Renal cortical epithelial cell (primary cell): ENCODE measurements at places on chromosomes 4 and X.
A peak's percentile ranks its signal among the peaks of the same experiment; 100 is the strongest.

GRCh38 chr4:176762661-176763308, 29.9 kb downstream of the VEGFC start:
- no peak for DNase-seq

DNA sequence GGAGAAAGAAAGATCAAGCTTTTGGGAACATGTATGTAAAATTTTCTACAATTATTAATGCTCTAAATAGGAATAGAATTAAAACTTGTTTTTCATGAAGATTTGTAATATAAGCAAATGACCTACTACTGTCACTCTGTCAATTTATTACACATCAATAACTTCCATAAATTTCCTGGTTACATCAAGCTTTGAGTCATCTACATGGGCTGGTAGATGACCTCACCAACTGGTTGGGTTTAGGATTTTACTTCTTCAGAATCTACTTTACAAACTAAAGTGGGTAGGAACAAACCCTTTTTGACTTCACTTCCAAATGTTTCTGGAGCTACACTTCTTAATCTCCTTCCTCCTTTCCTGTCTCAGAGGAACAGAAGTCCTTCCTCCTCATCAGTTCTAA, 12.0 kb upstream of the LRAT start:
- peak; percentile 23 for DNase-seq

- no peak for DNase-seq
Measured at GRCh38 chrX:15438332-15438731, 54.1 kb upstream of the VEGFD start.

GRCh38 chrX:10393899-10394298, 226.5 kb downstream of the MID1 start:
- peak; percentile 8 for DNase-seq

DNA sequence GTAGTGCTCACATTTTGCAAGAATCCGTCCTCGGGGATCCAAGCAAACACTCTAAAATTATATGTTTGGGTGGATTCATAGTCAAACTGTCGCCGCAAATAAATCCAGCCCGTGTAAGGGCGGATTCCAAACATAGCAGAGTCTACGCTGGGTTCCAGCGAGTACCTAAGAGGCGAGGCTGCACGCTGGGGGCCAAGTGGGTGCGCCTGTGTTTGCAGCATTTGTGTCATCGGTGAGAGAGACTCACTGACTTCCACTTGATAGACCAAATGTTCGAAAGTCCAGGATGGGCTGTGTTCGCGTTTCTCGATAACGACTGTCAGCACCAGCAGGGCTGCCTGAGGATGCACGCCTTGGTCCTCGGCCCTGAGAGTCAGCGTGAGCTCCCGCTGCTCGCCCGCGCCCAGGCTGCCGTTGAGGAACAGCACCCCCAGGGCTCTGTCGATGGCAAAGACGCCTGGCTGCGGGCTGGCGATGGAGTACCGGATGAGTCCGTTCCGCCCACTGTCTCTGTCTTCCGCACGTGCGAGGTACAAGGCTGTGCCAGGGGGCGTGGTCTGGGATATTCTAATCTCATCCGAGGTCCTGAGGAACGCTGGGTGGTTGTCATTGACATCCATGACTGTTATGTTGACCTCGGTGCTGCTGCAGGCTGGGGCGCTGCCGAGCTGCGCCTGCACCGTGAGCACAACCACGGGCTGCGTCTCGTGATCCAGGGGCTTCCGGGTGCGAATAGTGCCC, 158.7 kb downstream of the DCHS2 start:
- DNase-seq: no peak

- no peak for DNase-seq
Measured at GRCh38 chrX:143623657-143624056, 12.2 kb downstream of the SLITRK4 start.

DNA sequence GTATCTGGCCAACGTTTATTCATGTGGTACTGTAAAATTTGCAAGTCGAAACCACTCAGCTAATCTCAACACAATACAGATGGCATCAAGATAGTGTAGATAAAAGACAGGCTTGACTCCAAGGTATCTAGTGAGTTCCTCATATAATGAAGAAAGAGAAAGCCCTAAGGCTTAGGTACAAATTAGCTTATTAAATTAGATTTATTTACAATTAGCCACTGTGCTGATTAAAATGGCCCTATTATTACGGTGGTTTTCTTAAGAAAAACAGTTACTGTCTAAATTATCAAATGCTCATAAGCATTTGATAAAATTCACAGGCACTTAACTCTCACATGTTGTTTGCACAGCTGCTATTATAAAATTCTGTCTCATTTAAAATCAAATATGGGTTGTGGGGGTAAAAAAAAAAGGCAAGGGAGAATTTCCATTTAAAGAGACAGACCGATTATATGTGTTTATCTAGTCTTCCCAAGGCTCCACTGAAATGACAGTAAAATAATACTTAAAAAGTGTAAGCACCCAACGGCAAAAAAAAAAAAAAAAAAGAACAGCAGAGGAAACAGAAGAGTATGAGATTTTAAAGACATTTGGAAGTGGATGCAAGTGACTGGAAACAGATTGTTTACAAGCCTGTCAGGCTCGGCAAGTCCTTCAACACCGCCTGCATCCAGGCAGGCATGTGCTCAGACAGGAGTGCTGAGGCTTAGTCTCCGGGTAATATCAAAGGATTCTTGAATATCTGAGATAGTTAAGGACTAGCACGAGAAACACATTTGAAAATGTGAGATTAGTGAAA, 55.1 kb downstream of the FAM13A start:
- DNase-seq: no peak

- no peak for DNase-seq
Measured at GRCh38 chrX:131577999-131578734, 34.3 kb downstream of the OR13H1 start.

DNA sequence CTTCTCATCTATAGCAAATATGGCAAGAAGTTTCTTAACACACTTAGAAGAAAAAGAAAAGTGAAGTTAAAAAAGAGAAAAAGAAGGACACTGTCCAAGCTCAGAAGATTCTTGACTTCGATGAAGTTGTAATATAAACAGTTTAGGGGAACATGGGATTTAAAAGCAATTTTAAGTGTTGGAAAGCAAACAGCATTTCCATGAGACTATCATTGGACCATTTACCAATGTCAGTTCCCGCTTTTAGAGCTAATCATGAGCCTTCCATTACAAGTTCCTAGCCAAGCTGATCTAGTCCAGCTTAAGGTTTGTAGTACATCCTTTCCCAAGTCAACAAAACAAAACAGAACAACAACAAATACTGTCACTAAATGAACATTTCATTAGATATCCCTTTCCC, 45.1 kb upstream of the FGF2 start:
- no peak for DNase-seq

DNA sequence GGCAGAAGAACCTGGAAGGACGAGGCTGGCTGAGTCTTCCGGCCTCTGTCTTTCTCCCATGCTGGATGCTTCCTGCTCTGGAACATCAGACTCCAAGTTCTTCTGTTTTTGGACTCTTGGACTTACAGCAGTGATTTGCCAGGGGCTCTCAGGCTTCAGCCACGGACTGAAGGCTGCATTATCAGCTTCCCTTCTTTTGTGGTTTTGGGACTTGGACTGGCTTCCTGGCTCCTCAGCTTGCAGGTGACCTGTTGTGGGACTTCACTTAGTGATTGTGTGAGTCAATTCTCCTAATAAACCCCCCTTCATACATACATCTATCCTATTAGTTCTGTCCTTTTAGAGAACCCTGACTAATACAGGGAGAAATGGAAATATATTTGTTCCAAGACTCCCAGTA, 265.8 kb downstream of the PCDH18 start:
- DNase-seq: no peak

GRCh38 chr4:2875556-2875955, 31.9 kb downstream of the ADD1 start:
- DNase-seq: no peak

GRCh38 chr4:156676116-156676851, 295.3 kb downstream of the PDGFC start:
- DNase-seq: no peak

- DNase-seq: no peak
Measured at GRCh38 chr4:113540859-113541258, 220.7 kb downstream of the CAMK2D start.

DNA sequence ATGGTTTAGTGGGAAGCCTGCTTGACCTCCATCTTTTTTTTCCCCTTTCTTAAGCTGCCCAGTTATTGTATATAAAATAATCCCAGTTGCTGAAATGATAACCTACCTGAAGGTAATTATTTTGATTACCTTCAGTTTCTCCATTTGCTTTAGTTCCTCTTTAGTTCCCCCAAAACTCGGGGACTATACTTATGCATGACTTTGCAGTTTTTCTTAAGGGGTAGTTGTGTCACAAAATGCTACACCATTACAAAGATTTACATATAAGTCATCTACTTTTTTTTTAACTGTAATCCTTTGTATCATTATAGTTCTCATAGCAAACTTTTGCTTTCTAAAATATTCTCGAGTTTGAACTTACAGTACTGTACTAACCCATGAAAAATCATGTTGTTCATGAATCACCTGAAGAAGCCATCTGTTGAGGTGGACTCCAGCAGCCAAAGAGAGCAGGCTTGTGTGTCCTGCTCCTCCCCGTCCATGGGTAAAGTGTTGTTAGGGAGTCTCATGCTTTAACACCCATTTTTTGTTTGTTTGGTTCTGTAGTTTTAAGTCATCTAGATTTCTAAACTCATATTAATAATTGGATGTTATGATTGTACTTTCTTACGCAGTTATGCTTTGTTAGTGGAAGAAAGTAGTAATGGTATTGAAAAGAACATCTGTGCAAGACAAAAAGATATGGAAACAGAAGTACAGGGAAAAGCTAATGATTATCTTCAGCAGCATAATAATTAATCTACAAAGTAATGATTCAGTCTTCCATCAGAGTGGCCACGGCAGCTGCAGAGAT, 34.6 kb downstream of the HADH start:
- peak; percentile 80 for DNase-seq

DNA sequence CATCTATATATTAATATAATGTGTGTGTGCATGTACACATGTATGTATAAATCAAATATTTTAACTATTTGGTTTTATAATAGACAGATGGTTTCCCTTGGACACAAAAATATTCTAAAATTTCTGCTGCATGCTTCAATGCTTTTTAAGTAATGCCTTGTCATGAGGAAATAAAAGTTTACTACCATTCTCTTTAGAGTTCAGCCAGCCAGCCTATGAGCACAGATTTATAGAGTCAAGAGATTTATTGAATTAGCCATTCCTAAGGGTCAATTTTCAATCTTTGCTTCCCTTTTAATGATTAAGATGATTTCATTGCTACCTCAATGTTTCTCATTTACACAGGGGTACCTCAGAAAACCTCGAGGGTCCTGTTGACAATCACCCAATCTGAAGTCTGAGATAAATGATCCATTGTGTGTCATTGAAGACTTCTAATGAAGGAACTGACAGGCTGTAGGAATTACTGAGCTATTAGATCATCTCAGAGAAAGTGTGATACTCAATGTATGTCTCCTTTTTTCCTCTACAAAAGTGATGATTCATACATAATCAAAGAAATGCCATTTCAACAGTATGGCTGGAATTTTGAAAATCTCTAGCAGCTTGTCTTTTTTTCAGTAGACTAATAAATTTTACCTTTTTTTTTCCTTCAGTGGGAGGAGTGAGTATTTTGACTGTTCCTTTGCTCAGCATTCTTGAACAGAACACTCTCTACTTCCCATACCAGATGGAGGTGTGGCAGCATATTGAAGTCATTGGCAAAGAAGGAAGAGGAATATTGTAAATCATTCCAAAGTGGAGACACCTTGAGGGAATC, 222.6 kb upstream of the PCDH18 start:
- DNase-seq: peak; percentile 44

- peak; percentile 0 for DNase-seq
Measured at GRCh38 chrX:7926501-7926900, 712 bp downstream of the PNPLA4 start.

- no peak for DNase-seq
Measured at GRCh38 chr4:7697343-7697742, 242.3 kb downstream of the AFAP1 start.

- DNase-seq: no peak
Measured at GRCh38 chr4:69714086-69714485, 46.3 kb downstream of the SULT1B1 start.
